ENCODE measurements at places on chromosomes 7 and 10.

GRCh38 chr10:105682911-105683310 is 1041.8 kb downstream of the SORCS3 start:
- DNase-seq, result no peak

DNA sequence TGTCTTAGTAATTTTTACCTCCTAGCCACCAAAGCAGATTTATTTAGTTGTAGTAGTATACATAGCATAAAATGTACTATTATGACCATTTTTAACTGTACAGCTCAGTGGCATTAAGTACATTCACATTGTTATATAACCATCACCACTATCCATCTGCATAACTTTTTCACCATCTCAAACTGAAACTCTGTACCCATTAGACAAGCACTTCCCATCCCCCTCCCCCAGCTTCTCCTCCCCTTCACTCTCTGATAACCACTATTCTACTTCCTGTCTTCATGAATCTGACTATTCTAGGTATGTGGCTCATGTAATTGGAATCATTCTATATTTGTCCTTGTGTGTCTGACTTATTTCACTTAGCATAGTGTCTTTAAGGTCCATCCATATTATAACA is 71.9 kb downstream of the MRPL32 start:
- no peak for DNase-seq

- no peak for DNase-seq
These were observed 204.4 kb downstream of the TPST1 start for GRCh38 chr7:66409493-66409892.

DNA sequence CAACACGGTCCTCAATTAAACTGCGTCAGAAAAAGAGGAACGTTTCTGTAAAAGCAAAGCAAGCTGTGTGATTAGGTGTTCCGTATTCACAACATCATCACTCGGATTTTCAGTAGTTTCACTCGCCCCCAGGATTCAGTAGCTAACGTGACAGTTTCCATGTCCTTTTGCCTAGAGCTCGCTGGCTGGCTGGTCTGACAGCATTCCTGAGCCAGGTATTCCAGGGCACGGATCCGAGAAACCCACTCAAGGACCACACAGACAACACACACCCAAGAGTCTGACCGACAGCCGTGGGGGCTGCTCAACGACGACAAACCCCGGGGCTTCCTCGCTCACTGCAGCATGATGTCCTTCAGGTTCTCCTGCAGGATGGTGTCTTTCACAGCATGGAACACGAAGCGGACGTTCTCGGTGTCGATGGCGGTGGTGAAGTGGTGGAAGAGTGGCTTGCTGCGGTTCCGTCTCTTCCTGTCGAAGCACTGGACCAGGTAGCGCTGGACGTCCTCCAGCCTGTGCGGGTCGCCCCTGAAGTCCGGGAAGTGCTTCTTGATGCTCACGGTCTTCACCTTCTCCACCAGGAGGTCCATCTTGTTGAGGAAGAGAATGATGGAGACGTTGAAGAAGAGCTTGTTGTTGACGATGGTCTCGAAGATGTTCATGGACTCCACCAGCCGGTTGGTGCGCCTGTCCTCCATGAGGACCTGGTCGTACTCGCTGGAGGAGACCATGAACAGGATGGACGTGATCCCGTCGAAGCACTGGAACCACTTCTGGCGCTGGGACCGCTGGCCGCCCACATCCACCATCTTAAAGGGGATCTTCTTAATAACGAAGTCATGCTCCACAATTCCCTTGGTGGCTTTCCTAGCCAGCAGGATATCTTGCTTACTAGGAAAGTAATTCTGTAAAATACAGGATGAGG is 43.1 kb downstream of the AMZ1 start:
- DNase-seq, result no peak

DNA sequence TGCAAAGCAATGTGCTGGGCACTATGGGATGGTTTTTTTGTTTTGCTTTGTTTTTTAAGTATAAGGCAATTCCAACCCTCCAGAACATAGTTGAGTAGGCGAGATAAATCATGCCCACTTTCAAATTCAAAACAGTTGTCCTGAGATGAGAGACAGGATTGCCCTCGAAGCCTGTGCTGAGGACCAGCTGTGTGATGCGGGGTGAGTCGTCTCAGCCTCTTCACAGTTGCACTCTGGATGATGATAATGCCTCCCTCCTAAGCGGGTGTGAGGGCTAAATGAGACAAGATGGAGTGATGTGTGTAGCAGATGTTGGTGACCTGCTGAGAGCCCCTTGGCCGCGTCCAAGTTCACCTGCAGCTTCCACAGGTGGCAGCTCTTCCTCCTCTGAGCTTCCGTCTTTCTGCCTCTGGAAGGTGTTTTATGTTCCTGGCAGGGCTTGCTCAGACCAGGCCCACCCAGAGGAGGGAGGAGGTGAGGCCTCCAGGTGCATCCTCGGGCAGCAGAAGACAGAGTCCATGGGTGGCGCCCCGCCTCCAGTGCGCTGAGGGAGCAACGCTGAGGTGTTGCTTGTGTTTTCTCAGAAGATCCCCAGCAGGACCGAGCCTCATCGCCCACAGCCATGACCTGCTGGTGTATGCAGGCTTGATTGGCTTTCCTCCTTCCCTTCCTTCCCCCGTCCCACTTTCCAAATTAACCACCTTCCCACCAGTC is 30.6 kb downstream of the ECHDC3 start:
- DNase-seq, result no peak

- no peak for DNase-seq
These were observed 19.1 kb upstream of the EXOC6 start for GRCh38 chr10:92829042-92829785.

DNA sequence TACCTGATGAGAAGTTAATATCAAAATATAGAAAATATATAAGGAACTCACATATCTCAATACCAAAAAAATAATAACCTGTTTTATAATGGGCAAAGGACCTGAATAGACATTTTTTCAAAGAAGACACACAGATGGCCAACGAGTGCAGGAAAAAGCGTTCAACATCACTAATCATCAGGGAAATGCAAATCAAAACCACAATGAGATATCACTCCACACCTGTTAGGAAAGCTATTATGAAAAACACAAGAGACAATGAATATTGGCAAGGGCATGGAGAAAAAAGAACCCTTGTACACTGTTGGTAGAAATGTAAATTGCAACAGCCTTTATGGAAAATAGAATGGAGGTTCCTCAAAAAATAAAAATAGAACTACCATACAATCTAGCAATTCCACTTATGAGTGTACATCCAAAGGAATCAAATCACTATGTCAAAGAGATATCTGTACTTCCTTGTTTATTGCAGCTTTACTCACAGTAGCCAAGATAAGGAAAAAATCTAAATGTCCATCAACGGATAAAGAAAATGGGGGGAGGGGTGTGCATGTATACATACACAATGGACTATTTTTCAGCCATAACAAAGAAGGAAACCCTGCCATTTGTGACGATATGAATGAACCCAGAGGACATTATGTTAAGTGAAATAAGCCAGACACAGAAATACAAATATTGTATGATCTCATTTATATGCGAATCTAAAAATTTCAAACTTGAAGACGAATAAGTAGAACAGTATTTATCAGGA is 3.6 kb upstream of the ALOX5 start:
- no peak for DNase-seq

- peak; percentile 36 for DNase-seq
These were observed 1.1 kb downstream of the P4HA1 start for GRCh38 chr10:73095481-73096021.

DNA sequence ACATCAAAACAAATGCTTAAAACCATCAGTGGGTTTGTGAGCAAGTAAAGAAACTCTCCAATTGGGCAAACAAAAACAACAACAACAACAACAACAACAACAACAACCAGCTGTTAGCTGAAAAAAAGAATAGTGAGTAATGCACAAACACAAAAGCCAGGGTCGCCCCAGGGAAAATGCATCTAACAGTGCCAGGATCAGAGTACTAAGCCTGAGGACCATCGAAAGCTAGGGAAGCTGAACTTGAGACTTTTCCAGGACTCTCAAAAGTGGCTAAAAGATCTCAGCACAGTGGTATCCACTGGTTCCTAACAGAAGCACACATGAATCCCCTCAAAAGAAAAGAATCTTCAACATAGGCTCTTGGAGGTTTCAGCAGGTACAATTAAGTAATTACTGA is 83.3 kb downstream of the CPXM2 start:
- DNase-seq, result no peak

- no peak for DNase-seq
These were observed 141.3 kb downstream of the GRK5 start for GRCh38 chr10:119348516-119349240.

DNA sequence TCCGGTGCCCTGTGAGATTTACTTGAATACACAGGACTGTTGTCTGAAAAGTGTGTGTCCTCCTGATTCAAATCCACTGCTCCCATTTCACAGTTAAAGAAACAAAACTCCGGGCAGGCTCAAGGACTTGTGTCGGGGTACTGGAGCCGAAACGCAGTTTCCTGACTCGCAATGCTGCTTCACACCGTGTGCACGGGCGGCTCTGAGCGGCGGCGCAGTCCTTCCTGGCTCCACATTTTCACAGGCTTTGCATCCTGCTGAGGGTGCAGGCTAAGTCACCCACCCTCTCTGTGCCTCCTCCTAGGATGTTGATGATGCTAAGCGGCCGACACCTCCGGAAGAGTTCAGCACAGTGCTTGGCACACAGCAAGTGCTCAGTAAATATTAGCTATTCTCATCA is 65.4 kb downstream of the SLIT1 start:
- no peak for DNase-seq

- no peak for DNase-seq
These were observed 27.4 kb upstream of the GDI2 start for GRCh38 chr10:5840314-5841307.

- DNase-seq, result no peak
These were observed 174.7 kb upstream of the GRB10 start for GRCh38 chr7:50957431-50957830.

DNA sequence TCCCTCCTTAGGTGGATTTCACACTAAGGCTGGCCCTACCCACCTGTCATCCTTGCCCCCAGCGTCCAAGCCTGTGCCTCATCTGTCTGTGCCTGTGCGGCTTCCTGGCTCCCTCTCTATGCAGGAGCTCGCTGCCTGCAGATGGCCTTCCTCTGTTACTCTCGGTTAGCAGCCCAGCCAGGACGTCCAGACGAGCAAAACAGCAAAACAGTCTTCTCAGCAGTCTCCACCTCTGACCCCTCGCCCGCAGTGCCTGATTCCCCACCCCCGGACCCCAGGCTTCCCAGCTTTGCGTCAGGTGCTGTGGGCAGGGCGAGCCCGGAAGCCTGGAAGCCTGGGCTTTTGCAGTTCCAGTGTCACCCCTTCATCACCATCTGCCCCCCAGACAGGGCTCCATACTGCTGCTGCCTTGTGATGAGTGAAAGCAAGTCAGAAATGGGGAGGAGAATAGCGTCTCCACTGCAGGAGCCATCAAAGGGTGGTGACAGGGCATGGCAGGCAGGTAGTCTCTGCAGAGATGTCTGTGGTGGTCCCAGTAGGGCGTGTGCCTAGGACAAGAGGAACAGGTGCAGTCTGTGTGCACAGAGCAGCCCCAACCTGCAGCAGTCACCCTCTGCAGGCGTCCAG is 88.5 kb downstream of the ADCY1 start:
- no peak for DNase-seq

- no peak for DNase-seq
These were observed 245.5 kb downstream of the DYNC1I1 start for GRCh38 chr7:96017877-96018276.

GRCh38 chr10:119445311-119445934 is 97.1 kb downstream of the RGS10 start:
- peak; percentile 59 for DNase-seq

- DNase-seq, result no peak
These were observed 324.1 kb downstream of the ADARB2 start for GRCh38 chr10:1413256-1413655.

DNA sequence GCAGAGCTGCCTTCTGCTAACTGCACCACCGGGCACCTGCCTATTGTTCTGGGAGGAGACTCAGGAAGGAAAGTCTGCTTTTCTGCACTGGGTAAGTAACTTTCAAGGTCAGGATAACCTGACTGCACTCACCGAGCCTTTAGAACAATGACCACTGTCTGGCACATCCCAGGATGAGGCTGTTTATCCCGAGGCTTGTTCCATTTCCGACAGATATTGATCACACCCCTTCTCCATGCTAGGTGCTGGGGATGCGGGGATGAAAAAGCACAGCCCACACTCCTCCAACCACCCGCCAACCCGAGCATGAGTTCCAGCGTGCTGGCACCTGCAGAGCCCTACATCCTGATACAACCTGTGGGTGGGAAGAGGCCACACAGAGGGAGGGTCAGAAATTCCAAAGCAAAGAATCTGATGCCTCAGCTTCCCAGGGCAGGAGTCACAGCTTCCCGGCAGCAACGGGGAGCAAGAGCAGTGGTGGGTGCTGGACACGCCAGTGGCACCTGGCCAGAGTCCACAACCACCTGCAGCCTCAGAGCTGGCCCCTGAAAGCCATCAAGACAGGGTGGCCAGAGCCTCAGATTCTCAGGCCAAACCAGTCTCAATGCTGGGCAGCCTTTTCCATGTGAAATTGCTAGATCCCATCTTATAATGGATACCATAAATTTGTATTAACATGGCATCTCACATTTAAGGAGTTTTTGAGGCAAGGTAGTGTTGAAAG is 34.9 kb upstream of the CNPY1 start:
- DNase-seq, result no peak

DNA sequence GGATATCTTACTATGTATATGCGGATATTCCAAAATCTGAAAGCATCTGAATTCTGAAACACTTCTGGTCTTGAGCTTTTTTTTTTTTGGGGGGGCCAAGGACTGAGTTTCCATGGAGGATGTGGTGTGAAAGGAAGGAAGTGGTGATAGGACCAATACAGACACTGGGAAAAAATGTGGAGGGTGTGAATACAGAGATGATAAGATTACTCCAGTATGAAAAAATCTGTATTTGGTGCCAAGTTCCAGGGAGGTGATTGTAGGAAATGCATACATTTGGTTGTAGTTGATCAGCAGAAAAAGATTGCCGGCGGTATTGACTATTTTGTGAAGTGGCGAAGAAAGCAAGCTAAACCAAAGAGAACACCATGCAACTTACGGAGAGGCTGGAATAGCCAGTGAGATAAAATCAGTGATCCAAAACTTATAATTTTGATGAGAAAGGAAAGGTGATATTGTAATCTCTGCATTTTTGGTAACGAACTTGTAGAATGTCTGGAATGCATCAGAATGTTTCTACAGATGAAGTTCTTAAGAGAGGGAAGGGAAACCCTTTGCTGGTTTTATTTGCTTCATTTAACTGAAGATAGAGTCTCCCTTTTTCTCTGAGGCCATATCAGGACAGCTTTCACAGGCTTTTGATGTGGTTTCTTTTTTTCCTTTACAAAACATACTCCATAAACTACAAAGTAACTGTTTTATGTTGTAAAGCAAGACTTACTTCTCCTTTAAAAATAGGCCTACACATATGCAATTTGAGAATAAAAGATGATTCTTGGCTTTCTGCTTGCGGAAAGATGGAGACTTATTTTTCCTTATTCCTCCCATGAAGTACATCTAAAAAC is 6.0 kb downstream of the WDR37 start:
- no peak for DNase-seq

GRCh38 chr7:78769481-78770101 is 683.9 kb downstream of the MAGI2 start:
- DNase-seq, result no peak

GRCh38 chr10:6346631-6347030 is 143.9 kb downstream of the PFKFB3 start:
- no peak for DNase-seq

Data from KG1 (cell line).